ENCODE measurements at places on chromosomes 1 and 21.

- no peak for DNase-seq
These were observed 30.6 kb upstream of the JUN start for GRCh38 chr1:58814251-58815068.

DNA sequence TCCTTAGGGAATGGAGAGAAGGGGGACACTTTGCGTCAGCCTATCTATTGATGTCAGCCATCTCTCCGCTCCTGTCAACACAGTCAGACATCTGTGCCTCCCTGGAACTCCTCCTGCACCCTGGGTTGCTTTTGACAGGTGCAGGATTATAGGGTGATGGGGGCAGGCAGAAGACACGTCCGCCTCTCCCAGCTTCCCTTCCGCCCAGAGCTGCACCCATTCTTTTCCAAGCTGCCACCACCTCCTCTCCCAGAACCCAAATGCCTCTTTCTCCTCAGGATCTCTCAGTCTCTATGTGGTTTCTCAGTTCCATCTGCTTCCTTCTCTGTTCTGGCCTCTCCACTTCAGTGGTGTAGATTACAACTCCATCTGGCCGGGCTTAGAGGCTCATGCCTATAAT lies 17.1 kb upstream of the KIF1B start:
- no peak for DNase-seq

- DNase-seq = no peak
These were observed 36.9 kb downstream of the MYOM3 start for GRCh38 chr1:24074817-24075589.

DNA sequence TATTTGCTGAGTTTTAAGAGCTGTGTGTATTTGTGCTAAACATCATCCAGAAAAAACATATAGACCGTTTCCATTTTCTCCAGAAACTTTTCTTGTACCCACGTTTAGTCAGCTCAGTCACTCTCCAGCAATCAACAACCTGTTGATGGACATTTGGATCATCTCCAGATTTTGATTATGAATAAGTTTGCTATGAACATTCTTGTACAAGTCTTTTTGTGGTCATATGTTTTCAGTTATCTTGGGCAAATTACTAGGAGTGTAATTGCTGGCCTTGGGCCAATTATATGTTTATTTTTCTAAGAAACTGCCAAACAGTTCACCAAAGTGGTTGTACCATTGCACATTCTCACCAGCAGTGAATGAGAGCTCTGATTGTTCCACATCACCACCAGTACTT lies 221.8 kb downstream of the CENPF start:
- no peak for DNase-seq

GRCh38 chr1:115275216-115275615 lies 62.8 kb downstream of the NGF start:
- DNase-seq = no peak
